ENCODE measurements at places on chromosomes 7 and 10.

DNA sequence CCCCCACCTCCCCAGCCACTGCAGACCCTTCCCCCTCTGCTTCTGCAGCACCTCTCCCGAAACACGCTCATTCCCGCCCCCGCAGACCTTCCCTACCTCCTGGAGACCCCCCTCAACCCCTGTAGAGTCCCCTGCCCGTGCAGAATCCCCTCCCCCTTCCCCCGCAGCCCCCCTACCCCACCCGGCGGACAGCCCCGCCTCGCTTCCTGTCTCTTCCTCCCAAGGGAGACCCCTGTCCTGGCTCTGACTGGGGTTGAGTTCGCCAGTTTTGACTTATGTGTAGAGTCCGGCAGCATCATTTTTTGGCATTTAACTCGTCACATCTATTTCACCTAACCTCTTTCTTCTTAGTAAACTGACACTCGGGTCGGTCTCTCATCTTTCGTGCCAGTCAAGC is 54.0 kb downstream of the ALOX5 start:
- DNase-seq: no peak

- DNase-seq: no peak
Observed at GRCh38 chr7:157274991-157275427, 61.8 kb upstream of the DNAJB6 start.

- no peak for DNase-seq
Observed at GRCh38 chr10:77068969-77069368, 568.6 kb downstream of the KCNMA1 start.

- DNase-seq: no peak
Observed at GRCh38 chr7:18450019-18450418, 45.5 kb upstream of the HDAC9 start.

GRCh38 chr7:83832009-83832408 is 183.1 kb upstream of the SEMA3E start:
- no peak for DNase-seq

GRCh38 chr7:84536271-84536870 is 341.8 kb upstream of the SEMA3A start:
- DNase-seq: no peak

- no peak for DNase-seq
Observed at GRCh38 chr7:137366995-137367394, 23.5 kb upstream of the PTN start.

GRCh38 chr7:148791546-148791945 is 92.5 kb downstream of the EZH2 start:
- DNase-seq: no peak

DNA sequence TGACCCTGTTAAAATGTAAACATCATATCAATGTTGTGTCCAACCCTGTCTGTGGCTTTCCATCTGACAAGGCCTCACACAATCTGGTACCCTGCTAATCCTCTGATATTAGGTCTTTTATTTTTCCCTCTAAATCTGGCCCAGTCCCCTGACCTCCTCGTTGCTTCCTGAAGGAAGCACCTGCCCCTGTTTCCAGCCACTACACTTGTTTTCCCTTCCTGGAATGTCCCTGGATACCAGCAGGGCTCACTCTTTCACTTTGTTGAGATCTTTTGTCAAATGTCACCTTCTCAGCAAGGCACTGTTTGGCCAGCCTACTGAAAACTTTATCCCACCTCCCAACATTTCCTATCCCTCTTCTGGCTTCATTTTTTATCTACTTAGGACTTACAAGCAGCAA is 2.1 kb downstream of the SAMD9L start:
- DNase-seq: no peak

Data from CD4-positive, alpha-beta T cell treated with Interleukin-2 at 100 ng/mL for 4 hours (primary cell).